Cortex of kidney (tissue), 1 donor: ENCODE measurements at places on chromosomes 4 and X.

DNA sequence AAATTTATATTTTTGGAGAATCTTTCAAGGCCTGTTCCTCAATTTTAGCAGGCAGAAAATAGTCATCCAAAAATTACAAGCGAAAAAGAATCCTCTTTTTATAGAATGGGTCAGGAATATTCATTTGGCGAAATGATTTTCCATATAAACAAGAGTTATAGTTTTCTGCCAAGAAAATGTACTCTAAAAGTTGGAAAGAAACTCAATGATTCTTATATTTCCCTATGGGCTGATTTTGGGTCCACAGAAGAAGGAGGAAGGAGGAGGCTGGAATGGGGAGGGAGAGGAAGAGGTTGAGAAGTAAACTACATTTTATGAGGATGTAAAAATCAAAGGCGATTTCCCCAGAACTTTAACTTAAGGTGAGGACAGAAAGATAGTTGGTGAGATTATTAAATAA, 159.3 kb downstream of the DCAF12L1 start:
- no peak for DNase-seq

DNA sequence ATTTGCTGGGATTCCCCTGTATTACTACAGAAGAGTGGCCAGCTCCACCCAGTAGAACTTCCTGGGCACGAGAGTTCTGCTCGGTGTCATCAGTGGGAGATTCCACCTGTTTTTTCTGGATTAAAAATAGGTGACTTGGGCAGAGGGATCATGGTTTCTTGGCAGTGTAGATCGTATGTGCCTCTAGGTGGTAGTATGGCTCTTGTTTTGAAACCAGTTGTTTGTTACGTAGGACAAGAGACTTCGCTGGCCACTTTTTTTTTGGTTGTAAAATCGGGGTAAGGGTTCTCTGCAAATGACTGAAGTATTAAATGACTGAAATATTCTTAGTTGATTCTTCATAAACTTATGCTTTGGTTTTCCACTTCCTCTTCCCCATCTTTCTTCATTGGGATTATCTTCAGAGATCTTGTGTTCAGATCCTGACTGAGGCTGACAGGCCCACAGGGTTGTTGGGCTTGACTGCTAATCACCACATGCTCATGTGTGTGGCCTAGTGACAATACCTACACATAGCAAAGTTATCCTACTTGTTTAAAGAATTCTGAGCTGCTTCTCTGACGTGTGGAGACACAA, 43.8 kb upstream of the WDR1 start:
- no peak for DNase-seq

GRCh38 chr4:47160095-47160494, 128.7 kb downstream of the GABRB1 start:
- DNase-seq: no peak

- no peak for DNase-seq
These were observed 71.2 kb downstream of the SUPT20HL2 start for GRCh38 chrX:24242649-24243175.

GRCh38 chr4:180058691-180059215, 2184.4 kb upstream of the TENM3 start:
- no peak for DNase-seq

GRCh38 chr4:14364953-14365536, 637.2 kb upstream of the CPEB2 start:
- DNase-seq: no peak

DNA sequence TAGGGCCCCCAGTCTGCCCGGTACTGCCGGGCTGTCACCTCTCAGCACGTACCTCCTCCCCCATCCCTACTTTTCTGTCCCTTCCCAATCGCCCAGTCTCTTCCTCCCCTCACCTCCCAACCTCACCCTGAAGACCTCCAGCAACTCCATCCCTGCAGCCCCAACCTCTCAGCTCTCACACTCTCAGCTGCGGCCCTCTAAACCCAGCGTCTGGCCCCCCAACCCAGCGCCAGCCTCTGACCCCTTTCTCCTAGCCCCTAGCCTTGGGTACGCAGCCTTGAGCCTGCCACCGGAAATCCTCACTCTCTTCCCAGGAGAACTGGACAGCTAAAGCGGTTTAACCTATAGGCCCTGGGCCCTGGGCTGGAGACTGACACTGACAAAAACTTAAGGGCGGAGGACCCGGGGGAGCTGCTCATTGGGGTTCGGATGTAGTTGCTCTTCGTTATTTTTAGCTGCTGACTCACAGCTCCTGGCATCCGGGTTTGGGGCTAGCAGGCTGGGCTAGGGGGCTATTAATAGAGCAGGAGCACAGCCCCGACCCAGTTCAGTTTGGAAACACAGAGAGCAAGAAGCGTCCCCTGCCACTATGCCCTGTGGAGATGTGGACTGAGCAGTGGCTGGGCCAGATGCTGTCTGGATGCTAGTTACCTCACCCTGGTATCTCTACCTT, 9.6 kb upstream of the DLG3 start:
- no peak for DNase-seq

- DNase-seq: no peak
These were observed 137.5 kb downstream of the COMMD8 start for GRCh38 chr4:47326025-47326424.

DNA sequence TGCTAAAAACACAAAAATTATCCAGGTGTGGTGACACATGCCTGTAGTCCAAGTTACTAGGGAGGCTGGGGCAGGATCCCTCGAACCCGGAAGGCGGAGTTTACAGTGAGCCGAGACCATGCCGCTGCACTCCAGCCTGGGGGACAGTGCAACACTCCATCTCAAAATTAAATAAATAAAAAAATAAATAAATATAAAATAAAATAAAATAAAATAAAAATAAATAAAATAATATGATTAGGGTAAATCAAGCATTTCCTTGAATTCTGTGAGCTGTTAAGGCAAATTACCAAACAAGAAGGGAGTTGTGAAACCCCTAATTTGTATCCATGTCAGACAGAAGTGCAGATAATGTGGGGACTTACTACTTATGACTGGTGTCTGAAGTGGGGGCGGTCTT, 1928.9 kb upstream of the IGFBP7 start:
- no peak for DNase-seq

DNA sequence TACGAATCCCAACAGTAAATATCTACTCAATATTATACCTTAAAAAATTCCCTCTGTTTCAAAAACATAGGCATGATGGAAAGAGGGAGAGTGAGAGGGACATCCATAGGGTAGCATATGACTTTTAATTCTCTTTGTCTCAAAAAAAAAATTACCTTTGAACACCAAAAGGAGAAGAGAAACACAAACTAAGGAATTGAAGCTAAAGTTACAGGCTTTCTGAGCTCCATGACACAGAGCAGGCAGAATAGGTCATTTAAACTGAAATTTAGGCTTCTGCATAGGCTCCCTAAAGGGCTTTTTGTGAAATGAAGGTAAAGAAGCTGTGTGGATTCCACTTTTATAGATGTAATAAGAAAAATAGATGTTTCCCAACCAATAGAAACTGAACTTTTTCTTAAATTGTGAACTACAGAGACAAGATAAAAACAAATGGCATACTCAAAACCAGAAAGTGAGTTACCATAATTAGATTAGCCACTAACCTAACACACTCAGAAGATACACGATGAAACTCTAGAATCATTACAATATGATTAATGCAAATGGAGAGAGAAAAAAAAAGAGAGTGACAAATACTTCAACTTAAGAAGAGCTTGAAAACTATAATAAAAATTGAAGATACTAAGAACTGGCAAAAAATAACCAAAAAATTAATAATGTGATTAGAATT, 584.6 kb downstream of the GABRG1 start:
- no peak for DNase-seq

DNA sequence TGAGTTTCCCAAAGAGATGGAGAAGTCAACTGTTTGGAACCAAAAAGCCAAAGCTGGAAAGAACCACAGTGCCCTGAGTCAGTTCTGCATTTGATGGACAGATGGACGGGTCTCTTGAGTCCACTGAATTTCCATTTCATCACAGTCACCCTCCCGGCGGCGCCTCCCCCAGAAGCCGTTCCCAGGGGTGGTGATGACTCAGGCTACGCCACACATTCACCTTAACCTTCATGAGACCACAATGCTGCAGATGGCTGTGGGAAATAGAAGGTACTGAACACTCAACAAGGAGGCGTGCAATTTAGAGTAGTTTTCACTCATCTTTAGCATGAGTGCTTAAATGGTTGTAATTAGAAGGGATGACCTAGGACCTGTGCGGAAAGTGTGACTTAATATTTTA, 61.3 kb downstream of the STOX2 start:
- no peak for DNase-seq

DNA sequence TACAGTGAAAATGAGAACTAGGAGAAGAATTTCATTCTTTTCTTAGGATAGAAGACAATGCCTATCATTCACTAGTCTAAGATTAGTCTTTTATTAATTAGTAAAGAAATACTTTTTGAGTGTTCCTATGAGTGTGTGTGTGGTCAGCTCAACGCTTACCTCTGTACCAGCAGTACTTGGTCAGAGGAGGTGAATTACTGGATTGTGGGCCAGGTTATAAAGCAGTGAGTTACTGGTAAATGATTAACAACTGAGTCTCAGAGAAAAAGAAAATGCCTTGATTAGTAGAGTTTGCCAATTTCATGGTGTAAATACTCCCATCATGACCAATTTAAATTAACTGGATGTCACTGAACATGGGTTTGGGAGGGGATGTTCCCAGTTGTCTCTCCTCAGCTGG, 444.6 kb downstream of the STIM2 start:
- DNase-seq: no peak

GRCh38 chrX:110432906-110433215, 74.2 kb downstream of the RTL9 start:
- peak; percentile 4 for DNase-seq

DNA sequence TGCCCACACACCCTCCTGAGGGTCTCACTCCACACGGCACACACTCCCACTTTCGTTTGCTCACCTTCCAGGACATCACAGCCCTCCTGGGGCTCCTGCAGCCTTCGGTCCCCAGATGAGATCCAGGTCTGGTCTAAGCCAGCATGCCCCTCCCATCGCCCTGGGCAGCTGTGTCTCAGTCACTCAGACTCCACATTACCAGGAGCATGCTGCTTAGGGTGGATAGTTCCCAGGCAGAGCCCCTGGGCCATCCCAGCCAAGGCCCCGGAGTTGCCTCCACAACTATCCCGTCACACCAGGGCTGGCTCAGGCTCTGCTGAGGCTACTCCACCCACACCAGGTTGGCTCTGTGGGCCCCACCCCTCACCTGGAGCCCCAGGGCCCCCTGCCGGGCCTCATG, 50.4 kb upstream of the PSAPL1 start:
- no peak for DNase-seq

DNA sequence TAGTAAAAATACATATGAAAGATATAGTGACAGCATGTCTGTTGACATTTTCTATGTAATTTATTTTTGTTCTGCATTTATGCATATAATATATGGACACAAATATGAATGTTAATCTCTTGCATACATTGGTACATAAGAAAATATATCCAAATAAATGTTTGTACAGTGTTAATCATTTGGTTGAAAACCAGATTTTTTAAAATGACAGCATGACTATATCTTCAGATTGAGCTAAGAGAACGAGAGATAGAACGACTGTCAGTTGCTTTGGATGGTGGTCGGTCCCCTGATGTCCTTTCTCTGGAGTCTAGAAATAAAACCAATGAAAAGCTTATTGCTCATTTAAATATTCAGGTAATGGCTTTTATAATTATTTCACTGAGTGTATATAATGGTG, 15.3 kb downstream of the CEP135 start:
- DNase-seq: no peak

DNA sequence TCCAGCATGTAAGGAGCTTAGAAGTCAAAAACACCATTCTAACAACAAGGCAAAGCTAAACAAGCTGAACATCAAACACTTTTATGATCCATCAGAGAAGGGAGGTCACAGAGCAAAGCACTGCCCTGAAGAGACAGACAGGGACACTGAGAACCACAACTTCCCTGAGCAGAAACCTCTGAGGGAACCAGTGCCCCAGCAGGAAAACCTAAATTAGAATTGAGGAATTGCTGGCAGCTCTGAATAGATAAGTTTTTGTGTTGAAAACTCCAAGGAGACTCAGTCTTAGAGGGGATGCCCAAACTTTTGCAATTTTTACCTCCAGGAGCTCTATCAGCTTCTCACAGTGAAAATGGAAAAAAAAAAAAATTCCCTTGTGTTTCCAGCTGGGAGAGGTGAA, 83.0 kb upstream of the MAPK10 start:
- no peak for DNase-seq

- no peak for DNase-seq
These were observed 69.0 kb upstream of the HDAC8 start for GRCh38 chrX:72641611-72642010.

DNA sequence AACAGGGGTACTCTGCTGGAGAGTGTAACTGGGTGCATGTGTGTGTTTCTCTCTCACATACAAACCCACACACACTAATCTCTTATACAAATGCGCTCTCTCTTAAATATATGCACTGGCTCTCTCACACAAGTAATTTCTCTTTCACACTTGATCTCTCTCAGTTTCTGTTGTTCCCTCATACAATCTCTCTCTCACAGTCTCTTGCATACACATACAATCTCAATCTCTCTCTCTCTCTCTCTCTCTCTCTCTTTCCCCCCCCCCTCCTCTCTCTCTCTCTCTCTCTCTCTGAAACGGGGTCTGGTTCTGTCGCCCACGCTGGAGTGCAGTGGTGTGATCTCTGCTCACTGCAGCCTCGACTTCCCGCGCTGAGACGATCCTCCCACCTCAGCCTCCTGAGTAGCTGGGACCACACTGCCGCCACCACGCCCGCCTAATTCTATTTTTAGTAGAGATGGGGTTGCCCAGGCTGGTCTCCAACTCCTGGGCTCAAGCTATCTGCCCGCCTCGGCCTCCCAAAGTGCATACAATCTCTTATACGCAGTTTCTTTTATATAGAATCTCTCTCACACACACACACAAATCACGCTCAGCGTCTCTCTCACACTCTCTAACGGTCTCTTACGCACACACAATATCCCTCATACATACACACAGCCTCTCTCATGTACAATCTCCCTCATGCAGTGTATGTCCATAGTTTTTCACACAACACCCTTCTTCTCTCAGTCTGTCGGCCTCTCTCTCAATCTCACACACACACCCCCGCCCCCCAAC, 518 bp upstream of the FAM241A start:
- DNase-seq: no peak

GRCh38 chr4:169398316-169398715, 127.6 kb upstream of the SH3RF1 start:
- no peak for DNase-seq

GRCh38 chr4:75995727-75996126, 5.0 kb upstream of the SDAD1 start:
- no peak for DNase-seq

GRCh38 chr4:5839751-5840674, 52.9 kb downstream of the CRMP1 start:
- no peak for DNase-seq

GRCh38 chr4:110124711-110125110, 73.7 kb downstream of the ELOVL6 start:
- DNase-seq: no peak

DNA sequence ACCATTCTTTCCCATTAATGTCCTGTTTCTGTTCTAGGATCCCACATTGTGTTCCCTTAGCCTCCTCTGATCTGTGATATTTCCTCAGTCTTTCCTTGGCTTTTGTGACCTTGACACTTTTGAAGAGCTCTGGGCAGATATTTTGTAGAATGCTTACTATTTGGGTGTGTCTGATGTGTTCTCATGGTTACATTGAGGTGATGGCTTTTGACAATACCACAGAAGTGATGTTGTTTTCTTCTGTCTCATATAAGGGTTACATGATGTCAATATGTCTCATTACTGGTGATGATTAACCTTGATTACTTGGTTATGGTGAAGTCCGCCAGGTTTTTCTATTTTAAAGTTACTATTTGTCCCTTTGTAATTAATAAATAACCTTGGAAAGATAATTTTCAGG, 183.7 kb downstream of the SOWAHB start:
- DNase-seq: no peak

GRCh38 chr4:39834269-39834668, 136.3 kb downstream of the UBE2K start:
- no peak for DNase-seq
